ENCODE measurements at places on chromosomes 3 and 15.
A peak's percentile ranks its signal among the peaks of the same experiment; 100 is the strongest.

- DNase-seq: no peak
Observed at GRCh38 chr15:95298729-95299128, 1031.8 kb upstream of the NR2F2 start.

GRCh38 chr3:105865867-105866350 lies 2.9 kb downstream of the CBLB start:
- DNase-seq: no peak

GRCh38 chr3:30681649-30682211 lies 75.3 kb downstream of the TGFBR2 start:
- DNase-seq: no peak

- no peak for DNase-seq
Observed at GRCh38 chr15:67394873-67395639, 125.9 kb upstream of the C15orf61 start.

DNA sequence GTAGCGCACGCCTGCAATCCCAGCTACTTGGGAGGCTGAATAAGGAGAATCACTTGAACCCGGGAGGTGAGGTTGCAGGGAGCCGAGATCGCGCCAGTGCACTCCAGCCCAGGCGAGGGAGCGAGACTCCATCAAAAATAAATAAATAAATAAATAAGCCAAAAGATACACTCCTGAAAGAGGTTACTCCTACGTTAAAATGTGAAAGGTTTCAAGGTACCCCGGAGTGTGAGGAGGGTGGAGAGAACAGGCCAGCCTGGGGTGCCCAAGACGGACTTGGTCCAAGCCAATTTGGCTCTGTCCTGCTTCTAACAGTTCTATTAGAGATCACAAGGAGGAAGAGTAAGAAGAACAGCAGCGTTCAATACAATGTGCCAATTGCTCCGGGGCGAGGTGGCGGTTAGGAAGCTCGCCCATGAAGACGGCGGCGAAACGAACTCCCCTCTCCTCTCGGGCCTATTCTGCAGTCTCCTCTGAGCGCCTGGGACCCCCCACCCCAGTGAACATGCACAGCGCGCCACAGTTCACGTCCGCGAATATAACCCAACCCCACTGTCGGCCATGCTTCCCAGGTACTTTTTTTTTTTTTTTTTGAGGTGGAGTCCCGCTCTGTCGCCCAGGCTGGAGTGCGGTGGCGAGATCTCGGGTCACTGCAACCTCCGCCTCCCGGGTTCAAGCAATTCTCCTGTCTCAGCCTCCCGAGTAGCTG lies 942 bp downstream of the ELP6 start:
- DNase-seq: peak; percentile 18

- DNase-seq: peak; percentile 69
Observed at GRCh38 chr3:46705022-46705530, 3.9 kb downstream of the TMIE start.

DNA sequence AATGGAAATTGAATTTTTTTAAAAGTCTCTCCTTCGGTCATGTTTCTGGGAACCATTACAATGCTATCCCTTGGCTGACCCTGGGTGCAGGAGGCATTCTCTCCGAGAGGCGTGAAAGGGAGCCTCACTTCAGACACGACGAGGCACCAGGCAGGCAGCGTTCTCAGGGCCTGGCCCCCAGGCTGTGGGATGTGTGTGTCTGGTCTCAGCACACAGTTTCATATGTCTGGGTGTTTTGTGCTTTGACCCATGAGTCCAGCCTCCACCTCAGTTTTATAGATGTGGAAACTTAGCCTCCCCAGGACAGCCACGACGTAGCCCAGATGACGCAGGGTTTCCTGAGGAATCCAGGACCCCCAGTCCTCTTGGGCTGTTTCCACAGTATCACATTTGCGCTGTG lies 34.0 kb downstream of the FGD5 start:
- DNase-seq: no peak

GRCh38 chr3:124584245-124584551 lies 146.1 kb upstream of the UMPS start:
- no peak for DNase-seq

GRCh38 chr3:171416061-171416460 lies 44.1 kb downstream of the TNIK start:
- peak; percentile 35 for DNase-seq

GRCh38 chr3:125679258-125679657 lies 84.0 kb upstream of the OSBPL11 start:
- no peak for DNase-seq

GRCh38 chr15:61309031-61309511 lies 80.0 kb upstream of the RORA start:
- DNase-seq: no peak

GRCh38 chr3:25426408-25426807 lies 1.7 kb upstream of the RARB start:
- DNase-seq: peak; percentile 50

- no peak for DNase-seq
Observed at GRCh38 chr15:96736384-96736783, 405.9 kb downstream of the NR2F2 start.

GRCh38 chr3:107264888-107265287 lies 112.4 kb upstream of the CCDC54 start:
- DNase-seq: no peak

DNA sequence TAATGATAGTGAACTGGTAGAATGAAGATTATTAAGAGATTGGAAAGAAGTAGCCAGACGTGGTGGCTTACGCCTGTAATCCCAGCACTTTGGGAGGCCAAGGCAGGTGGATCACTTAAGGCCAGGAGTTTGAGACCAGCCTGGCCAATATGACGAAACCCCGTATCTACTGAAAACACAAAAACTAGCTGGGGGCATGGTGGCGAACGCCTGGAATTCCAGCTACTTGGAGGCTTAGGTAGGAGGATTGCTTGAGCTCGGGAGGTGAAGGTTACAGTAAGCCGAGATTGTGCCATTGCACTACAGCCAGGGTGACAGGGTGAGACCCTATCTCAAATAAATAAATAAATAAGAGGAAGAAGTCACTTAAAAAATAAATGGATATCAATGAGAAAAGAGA lies 14.0 kb downstream of the USP8 start:
- DNase-seq: no peak

DNA sequence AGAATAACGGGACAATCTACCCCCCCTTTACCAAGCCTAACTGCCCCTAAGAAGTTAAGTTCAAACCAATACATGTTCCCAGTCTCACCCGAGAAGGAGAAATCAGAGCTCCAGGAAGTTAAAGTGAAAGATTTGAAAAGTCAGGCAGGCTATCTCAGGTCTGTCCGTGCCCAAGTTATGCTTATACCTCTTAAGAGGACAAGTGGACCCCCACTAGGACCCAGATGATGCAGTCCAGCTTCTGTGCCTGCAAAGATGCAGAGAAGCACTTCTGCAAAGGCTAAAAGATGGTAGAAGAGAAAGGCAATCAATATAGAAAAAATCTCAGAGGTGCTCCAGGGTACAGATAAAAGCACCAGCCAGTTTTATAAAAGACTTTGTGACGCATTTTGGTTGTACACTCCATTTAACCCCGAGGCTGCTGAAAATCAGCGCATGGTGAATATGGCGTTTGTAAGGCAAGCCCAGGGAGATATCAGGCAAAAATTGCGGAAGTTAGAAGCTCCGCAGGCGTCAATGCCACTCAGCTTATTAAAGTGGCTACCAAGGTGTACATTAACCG lies 9.8 kb upstream of the SLC9C1 start:
- DNase-seq: peak; percentile 39

GRCh38 chr3:69819282-69819681 lies 80.0 kb downstream of the MITF start:
- DNase-seq: no peak

DNA sequence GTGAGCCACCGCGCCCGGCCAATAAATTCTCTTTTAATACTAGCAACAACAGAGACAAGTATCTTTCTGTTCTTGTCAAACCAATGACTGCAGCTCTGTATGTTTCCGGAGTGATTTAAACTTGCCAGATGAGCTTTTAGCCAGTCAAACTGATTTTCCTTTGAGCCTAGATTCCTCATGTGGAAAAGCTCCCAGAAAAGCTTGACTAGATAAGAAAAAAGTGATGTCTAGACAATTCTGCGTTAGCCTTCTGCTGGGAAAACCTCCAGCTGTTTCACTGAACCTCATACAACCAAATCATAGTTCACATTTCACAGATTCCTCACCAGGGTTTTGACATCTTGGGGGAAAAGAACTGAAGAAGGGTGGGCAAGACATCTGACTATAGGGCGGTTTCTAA lies 78.6 kb downstream of the MAGI1 start:
- DNase-seq: peak; percentile 87

GRCh38 chr15:28967066-28967465 lies 81.3 kb downstream of the APBA2 start:
- DNase-seq: peak; percentile 60

GRCh38 chr15:75153087-75153486 lies 48.6 kb upstream of the C15orf39 start:
- DNase-seq: peak; percentile 32

DNA sequence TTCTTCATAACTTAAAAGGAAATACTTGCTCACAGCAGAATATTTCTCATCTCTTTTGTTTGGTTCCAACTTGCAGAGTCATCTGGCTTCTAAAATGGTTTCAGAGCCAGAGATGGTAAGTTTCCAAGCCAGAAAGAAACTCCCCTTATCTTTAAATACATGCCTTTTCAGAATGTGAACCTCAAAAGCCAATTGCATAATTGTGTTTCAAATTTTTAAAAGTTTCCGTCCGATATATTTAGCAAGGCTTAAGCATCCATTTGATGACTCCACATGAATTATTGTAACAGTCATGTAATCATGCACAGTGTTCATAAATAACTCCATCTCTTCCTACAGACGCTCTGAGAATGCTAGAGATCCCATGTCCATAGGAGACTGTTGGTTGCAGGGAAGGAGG lies 40.6 kb upstream of the C3orf80 start:
- DNase-seq: peak; percentile 94

GRCh38 chr15:25251700-25252390 lies 187.0 kb downstream of the UBE3A start:
- DNase-seq: no peak

DNA sequence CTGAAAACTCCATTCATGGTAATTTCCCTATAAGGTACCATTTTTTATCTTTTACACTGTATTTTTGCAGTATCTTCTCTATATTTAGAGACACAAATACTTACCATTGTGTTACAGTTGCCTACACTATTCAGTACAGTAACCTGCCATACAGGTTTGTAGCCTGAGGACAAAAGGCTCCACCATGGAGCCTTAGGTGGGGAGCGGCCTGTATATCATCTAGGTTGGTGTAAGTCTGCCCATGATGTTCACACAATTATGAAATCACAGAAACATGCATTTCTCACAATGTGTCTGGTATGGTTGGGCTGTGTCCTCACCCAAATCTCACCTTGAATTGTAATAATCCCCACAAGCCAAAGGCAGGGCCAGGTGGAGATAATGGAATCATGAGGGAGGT lies 43.9 kb upstream of the LYSMD4 start:
- no peak for DNase-seq

DNA sequence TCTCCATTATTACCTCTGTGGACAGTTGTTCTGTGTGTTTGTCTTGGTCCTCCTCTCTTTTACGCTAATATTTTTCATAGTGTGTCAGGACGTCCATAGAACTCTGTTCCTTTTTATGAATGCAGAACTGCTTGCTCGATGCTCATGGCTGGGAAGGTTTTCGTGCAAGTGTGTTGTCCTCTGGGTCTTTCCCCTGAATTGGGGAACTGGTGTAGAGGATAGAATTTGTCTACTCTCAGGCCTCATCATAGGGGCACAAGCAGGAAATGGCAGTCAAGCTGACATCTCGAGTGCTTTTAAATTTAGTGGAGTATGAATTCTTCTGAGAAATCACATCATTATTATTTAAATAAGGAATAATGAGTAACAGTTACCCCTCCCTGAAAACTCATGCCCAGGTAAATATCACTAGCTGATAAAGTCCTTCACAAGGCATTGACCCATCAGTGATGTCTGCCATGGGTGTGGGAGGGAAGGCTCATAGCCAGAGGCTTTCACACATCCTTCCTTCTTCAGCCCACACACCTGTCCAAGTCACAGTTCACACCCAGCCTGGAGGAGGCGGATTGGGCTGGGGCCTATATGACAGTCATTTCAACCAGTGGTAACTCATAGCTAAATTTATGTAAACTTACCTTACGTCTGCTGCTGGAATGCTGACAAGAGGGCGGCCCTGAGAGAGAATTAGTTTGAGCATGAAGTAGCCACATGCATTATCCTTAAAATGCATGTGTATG lies 226.1 kb downstream of the PLCL2 start:
- DNase-seq: no peak

DNA sequence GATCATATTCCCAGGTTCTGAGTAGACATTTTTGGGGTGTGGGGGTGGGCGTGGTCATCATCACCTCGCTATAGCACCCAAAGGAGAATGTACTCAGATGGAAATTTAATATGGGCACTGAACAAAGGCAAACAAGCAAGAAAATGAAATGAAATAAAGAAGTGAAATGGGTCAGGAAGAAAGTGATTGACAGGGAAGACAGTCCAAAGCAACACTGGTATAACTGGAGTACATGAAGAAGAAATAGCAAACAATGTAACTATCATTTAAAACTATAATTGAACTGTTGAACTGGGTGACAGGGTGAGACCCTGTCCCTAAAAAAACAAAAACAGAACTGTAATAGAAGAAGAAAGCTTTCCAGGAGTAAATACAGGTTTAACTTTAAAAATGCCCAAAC lies 24.8 kb downstream of the RPL39L start:
- DNase-seq: no peak

- DNase-seq: peak; percentile 22
Observed at GRCh38 chr3:16978234-16978920, 93.6 kb downstream of the PLCL2 start.

GRCh38 chr3:157263027-157263426 lies 103.1 kb upstream of the CCNL1 start:
- DNase-seq: peak; percentile 33

- peak; percentile 73 for DNase-seq
Observed at GRCh38 chr3:100334488-100335351, at the start of gene NIT2. Gene NIT2 (plus strand): TSS chr3:100334757. CDS start chr3:100334792, 35 bp downstream.

Data from fibroblast of upper back skin (primary cell).